ENCODE measurements at places on chromosomes 7 and 10. TPM values are rescaled to one million over a fixed set of nuclear protein-coding genes. Genes with fewer than 3 reads are reported as not detected.

DNA sequence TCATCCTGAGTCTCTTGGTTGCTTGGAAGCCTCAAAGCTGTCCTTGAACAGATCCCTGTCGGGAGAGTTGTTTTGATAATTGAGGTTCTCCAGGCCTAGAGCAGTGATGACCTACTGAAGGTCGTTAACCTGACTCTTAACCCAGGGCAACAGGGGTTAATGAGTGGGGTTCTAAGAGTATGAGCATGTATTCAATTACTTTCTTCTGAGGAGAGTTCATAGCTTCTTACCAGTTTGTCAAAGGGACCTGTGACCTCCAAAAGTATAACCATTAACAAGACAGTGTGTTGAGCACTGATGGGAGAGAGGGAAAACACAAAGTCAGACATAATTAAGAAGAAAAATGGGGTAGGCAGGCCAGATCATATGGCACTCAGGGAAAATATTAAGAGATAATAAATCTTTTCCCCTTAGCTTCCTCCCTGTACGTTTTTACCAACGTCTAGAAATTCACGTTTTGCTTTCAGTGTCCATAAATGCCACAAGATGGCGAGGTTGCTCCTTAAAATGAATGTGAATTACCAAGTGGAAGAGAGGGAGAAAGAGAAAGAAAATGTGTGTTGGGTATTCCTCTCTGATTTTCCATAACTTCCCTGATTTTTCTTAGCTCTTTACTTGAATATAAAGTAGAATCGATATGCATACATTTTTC lies 97.6 kb downstream of the SUGCT start:
- peak; percentile 64 for DNase-seq

DNA sequence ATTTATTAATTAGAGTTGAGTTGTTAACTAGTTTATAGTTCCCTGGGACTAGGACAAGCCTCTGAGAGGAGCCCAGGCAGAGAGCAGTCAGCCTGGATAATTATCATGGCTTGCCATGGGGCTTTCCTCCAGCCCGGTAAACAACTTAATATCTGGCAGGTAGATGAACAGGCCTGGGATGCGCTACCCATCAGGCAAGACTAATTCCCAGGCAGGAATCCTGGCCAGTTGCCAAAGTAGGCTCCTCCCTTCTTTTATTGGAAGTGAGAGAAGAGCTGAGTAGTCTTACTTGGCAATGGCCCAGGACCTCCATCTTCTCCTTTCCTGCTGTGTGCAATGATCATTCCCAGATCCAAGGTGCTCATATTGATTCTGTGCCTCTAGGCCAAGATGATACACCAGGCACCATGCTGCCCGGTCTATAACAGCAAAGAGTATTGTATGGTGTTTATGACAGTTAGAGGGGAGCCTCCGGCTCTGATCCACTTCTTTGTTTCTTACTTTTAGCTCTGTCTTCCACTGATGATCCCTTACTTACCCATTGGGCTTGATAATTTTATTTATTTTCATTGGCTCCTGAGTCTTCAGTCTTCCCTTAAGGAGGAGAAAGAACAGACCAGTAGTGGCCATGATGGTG lies 408.7 kb downstream of the REEP3 start:
- peak; percentile 48 for DNase-seq

The NRG3 gene
- not detected for total RNA-seq

- no peak for DNase-seq
Observed at GRCh38 chr7:106535234-106535932, 125.6 kb downstream of the CCDC71L start.

The PLXDC2 gene
- total RNA-seq = 1.2 TPM

DNA sequence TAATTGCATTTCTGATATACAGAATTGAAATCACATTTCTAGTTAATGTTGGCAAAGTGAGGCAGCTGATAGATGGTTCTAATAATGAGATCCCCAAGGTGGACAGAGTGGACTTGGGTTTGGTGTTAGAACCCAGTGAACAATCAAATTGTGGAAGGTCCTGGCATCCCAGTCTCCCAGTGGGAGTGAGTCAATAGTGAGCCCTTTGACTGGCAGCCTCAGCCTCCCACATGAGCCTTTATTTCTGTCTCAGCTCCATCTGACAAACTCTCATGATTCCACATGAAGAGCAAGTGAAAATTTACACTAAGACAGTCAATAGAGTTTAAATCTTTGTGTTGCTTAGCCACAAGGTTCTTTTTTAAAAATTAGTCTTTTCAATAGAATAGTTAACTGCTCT lies 56.7 kb upstream of the MYO3A start:
- no peak for DNase-seq

Measured in HT-29 (cell line).